Activated gamma-delta T cell (primary cell): ENCODE measurements at places on chromosomes 3 and 15.

- DNase-seq, result no peak
Measured at GRCh38 chr3:194259982-194260766, 91.0 kb downstream of the CPN2 start.

DNA sequence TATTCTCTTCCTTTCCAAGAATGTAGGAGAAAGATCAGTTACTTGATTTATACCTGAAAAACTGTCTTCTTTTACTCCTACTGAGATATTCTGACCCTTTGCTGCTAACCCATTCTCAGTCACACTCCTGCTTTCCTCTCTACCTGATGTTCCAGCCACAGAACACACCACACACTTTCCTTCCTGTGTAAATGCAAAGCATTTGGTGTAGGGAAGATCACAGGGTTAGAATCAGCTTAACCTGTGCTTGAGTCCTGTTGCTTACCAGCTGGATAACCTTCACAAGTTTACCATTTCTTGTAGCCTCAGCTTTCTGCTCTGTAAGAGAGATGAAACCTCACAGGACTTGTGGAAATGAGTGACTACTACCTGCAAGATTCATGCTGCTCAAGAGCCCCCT lies 489.8 kb upstream of the GOLIM4 start:
- no peak for DNase-seq

DNA sequence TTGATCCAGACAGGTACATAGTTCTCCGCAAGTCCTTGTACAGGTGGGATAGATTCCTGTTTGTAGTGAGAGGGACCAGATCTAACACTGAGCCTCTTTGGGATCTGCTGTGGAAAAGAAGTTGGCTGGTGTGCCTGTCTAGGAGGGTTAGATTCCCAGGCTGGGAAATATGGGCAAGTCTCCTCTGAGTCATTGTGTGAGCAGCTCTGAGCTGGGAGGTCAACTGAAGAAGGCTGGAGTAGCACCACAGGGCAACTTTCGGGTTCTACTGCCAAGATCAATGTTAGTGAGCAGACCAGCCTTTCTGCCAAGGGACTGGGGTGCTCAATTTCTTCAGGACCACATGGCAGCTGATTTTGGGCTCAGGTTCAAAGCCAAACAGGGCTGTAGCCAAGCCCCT lies 33.4 kb downstream of the CLDN1 start:
- no peak for DNase-seq

DNA sequence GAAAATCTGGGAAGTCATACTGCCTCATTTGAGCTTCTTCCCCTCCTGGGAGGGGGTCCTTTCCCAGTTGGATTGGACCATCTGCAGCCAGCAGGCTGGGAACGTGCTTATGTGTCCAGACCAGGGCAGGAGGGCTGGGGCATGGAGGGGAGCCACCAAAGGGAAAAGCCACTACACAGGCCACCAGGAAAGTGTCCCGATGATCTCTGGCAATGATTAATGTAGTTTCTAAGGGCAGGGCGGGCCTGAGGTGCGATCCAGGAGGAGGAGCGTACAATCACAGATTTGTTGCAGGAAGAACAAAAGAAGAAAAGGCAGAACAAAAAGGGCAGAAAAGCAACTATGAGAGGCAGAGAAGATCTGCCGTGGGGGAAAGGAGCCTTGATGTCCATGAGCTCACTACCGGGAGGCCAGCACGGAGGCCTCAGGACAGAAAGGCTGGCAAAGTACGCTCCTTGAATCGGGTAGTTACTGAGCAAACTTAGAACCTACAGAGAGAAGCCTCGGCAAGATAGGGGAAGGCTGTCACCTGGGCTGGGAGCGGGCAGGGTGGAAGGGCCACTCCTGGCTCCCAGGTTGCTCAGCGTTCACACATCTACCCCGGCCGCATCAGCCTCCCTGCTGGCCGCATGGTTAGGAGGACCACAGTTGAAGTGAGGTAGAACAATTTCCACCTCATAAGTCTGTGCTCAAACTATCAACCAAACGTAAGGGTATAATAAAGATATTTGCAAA lies 79.5 kb upstream of the PCSK6 start:
- DNase-seq, result no peak

DNA sequence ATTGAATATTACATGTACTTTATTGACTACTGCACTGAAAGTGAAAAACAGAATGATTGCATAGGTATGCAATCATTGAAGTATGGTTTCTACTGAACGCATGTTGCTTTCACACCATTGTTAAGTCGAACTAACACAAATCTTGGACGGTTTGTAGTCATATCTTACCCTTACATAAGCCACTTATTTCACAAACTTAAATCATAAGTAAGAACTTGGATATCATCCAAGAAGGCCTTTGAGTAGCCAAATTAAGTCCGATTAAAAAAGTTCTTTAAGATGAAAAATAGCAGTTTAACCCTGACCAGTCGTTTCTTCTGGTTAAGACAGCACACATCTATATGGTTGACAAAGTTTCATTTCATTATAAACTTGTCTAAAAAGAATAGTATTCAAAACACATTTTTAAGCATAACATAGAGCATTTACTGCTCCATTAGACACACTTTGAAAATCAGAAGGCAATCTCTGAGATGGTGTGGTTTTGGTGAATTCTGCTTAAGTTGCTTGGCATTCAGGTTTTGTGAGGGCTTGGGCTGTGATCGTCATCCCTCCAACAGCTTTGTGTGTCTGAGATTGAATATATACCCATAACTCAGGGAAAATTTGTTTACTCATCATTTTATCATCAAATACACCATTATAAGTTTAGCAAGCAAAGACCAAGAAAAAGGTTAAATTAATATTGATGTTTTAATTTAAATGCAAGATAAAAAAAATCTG lies 92.2 kb downstream of the NFKBIZ start:
- DNase-seq, result no peak

DNA sequence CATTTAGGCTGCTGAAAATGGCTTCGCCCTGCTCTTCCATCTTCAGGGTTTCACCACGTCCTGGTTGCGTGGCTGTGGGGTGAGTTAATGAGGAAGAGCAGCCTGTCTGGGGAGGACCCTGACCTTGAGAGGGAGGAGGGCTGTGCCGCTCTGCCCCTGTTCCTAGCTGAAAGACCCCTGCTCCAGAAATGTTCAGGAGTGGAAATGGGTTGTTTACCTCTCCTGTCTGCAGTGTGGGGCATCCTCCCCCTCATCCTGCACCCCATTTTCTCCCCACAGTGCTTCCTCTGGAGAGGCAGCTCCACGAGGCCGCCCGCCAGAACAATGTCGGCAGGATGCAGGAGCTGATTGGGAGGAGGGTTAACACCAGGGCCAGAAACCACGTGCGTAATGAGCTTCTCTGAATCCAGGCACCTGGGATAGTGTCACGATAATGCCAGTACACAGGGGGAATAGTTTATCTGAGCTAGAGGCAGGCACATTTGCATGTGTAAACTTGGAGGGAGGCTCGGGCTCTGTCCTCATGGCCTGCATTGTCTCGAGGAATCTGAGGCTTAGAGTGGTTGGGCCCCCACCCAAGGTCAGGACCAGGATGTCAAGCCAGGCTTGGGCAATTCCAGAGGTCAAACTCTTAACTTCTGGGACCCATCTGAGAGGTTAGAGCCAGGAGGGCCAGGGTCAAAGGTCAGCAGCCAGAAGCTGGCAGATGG lies 4.0 kb downstream of the ANKDD1A start:
- no peak for DNase-seq

GRCh38 chr3:138668107-138668506 lies 59.5 kb downstream of the FAIM start:
- DNase-seq, result no peak

- DNase-seq, result no peak
Measured at GRCh38 chr3:9253327-9253726, 3.9 kb upstream of the SRGAP3 start.

GRCh38 chr3:29536016-29536758 lies 255.3 kb downstream of the RBMS3 start:
- DNase-seq, result no peak

GRCh38 chr15:65834603-65835282 lies 34.5 kb upstream of the RAB11A start:
- no peak for DNase-seq

- no peak for DNase-seq
Measured at GRCh38 chr15:98232761-98233160, 272.3 kb downstream of the ARRDC4 start.

DNA sequence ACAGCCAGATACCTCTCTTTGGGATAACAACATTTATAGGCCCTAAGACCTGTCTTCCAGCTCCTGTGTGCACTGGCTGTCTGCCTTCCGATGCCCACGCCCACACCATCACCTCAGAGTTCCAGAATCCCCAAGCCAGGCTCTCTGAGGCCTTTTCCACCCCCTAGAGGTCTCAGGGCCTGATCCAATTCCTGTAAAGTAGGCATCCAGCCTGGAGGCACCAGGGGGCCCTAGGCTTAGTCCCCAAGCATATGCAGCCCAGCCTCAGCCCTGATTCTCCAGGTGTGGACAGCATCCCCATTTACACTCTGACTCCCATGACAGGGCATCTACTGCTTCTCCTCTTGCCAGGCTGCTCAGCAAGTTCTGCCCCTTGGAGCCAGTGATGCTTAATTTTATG lies 72.7 kb upstream of the CORO2B start:
- no peak for DNase-seq

DNA sequence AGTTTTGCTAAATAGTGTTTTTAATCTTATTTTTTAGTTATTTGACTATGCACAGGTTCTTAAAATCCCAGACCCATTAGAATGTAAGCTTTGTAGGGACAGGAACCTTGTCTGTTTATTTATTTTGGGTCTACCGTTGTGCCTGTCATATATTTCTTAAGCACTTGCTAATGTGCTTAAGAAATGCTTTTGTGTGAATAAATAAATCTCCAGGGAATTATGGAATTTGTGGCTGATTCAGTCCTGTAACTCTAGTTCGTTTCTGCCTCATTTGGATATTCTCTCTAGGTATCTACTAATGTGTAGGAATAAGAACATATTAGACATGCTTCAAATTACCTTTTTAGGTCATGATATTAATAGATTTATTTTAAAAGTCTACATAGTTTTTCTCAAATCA lies 161.6 kb downstream of the LPP start:
- DNase-seq, result no peak

GRCh38 chr3:118479376-118479775 lies 555.3 kb downstream of the IGSF11 start:
- DNase-seq, result no peak

DNA sequence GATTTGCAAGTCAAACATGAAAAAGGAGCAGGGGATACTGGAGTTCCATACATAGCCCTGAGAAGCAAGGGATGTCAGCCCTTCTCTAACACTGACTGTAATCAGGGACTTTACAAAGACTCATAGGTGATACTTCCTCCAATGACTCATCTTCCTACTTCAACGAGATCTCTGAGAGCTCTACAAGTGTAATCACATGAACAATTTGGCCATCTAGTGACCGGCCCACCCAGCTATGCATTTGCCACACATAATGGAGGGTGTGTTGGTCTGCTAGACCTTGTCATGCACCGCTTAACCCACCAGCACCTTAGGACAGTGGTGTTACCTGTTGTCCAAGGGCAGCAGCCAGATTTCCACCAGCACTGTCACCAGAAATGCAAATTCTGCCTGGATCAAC lies 75.3 kb downstream of the NCEH1 start:
- no peak for DNase-seq

GRCh38 chr15:29713784-29714183 lies 108.5 kb downstream of the TJP1 start:
- DNase-seq, result no peak

DNA sequence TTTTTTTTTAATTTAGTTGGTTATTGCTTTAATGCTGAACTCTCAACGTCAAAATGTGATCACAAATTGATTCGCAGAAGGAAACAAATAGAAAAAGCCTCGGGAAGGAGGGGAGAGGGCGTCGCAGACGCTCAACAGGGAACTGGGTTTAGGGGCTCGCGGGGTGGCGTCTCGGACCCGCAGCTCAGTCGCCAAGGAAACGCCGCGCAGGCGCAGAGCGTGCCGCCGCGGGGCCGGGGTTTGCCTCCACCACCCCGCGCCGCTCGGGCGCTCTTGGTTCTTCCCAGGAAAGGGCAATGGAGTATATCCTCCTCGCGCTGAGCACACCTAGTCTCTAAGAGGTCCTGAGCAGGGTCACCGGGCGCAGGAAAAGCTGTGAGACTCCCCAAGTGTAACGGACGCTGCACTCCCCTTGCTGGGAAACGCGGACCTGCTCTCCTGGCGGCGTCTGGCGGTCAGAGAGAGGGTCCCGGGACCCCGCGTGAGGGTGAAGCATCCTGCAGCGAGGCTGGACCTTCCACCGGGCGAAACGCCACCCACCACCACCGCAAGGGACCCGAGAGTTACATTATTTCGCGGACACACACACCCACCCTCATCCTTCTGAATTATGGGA lies 753 bp downstream of the PLCH1 start:
- peak; percentile 8 for DNase-seq

- no peak for DNase-seq
Measured at GRCh38 chr15:59260090-59260489, 53.4 kb downstream of the LDHAL6B start.

DNA sequence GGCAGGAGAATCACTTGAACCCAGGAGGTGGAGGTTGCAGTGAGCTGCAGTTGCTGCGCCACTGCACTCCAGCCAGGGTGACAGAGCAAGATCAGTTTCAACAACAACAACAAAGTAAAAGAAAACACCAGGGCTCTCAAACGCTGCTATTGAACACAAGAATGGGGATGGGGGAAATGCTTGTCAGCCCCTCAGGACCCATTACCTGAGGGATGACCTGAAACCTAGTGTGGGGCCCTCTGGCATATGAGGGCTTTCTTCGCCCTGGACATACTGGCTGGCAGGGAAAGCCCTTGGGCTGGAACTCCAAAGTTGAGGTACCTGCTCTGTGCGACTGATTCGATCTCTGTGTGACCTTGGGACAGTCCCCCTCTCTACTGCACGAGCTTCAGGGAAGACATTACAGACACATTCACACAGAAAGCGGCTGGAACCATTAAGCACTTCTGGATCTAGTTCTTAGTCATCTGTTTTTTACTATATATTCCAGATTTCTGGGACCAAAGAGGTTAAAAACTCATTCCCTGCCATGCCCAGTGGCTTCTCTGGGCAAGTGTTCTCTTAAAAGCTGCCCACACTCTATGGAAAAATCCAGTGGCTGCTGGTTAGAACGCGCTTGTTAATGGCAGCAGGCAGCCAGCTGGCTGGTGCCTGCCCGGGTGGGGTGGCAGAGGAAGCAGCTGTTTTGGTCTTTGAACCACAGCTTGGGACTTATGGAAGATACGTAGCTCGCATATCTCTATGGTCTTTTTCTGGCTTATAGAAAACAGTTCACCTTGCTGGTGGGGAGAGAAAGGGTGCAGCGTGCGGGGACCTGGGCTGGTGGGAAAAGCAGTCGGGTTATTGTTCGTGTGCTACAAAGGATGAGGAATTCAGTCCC lies 57.2 kb downstream of the ATP1B3 start:
- DNase-seq, result no peak

DNA sequence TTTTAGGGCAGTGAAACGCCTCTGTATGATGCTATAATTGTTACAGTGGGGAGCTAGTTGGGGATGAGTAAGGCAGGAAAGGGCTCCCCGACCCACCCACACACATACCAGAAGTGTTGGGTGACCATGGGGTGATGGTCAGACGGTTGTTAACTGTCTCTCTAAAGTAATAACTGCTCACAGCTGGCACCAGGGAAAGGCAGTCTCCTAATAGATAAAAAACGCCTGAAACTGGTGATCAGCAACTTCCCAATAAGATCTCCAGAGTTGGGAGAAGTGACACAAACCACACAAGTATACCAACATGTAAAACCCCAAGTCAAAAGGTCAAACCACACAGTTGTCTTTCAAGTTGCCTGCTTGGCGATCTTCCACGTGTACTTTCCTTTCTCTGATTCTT lies 346.5 kb upstream of the CNTN4 start:
- no peak for DNase-seq

GRCh38 chr3:64223791-64224745 lies 1.2 kb downstream of the PRICKLE2 start:
- DNase-seq, result no peak
